ENCODE measurements at places on chromosomes 1 and 21. TPM values are rescaled to one million over a fixed set of nuclear protein-coding genes. Genes with fewer than 3 reads are reported as not detected.

The COL16A1 gene
- 50.2 TPM for total RNA-seq

The CXADR gene
- 5.1 TPM for total RNA-seq

The LCE2C gene
- total RNA-seq, result not detected

The CELF3 gene
- not detected for total RNA-seq

The ZFP69B gene
- 2.2 TPM for total RNA-seq

The FNBP1L gene
- total RNA-seq, result 11.8 TPM

The ADORA3 gene
- total RNA-seq, result not detected

The CASQ2 gene
- not detected for total RNA-seq

The RNF187 gene
- 148 TPM for total RNA-seq

The OR10R2 gene
- not detected for total RNA-seq

The SLC6A9 gene
- 2.3 TPM for total RNA-seq

All from uterine smooth muscle cell (primary cell).